Activated T-helper 1 cell treated with anti-CD3 and anti-CD28 coated beads, Interleukin-12 subunit alpha, Interleukin-12 subunit beta, Interleukin-2, Interleukin-4 antibody, amounts not matched to agents 30 ng/mL and 10 ng/mL and 1 ng/mL, durations not matched to agents 14 hours and 24 hours and 36 hours (primary cell): ENCODE measurements at places on chromosomes 2 and 18. TPM values are rescaled to one million over a fixed set of nuclear protein-coding genes. Genes with fewer than 3 reads are reported as not detected.

GRCh38 chr2:96971926-96972444, 14.4 kb downstream of the FAM178B start:
- no peak overlapping the region for H3K27ac ChIP-seq
- H3K4me1 ChIP-seq, result peaks cover 33% of the 10 kb centered on the region
- peaks cover 1% of the 10 kb centered on the region for H3K27me3 ChIP-seq
- no peak overlapping the region for H3K4me3 ChIP-seq
- no peaks in the 10 kb centered on the region for H3K36me3 ChIP-seq

DNA sequence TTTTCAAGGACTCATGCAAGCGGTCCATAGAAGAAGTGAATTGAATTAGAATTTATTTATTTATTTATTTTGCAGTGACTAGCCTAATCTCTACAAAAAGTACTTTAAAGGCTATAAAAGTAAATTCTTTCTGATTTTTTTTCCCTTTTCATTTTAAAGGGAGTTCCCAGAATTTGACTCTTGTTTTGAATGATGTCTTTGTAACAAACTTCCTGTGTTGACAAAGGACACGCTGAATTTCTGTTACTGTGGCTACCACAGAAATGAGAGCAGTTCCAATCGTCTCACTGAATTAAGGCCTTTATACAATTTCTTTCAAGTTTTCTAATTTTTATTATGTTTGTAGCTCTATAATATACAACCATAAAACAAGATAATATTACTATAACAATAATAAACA, 46.3 kb upstream of the LPIN2 start:
- H3K27me3 ChIP-seq, result no peaks in the 10 kb centered on the region
- peak; percentile 32 for DNase-seq
- H3K36me3 ChIP-seq, result peaks cover 5% of the 10 kb centered on the region
- H3K4me3 ChIP-seq, result no peak overlapping the region

DNA sequence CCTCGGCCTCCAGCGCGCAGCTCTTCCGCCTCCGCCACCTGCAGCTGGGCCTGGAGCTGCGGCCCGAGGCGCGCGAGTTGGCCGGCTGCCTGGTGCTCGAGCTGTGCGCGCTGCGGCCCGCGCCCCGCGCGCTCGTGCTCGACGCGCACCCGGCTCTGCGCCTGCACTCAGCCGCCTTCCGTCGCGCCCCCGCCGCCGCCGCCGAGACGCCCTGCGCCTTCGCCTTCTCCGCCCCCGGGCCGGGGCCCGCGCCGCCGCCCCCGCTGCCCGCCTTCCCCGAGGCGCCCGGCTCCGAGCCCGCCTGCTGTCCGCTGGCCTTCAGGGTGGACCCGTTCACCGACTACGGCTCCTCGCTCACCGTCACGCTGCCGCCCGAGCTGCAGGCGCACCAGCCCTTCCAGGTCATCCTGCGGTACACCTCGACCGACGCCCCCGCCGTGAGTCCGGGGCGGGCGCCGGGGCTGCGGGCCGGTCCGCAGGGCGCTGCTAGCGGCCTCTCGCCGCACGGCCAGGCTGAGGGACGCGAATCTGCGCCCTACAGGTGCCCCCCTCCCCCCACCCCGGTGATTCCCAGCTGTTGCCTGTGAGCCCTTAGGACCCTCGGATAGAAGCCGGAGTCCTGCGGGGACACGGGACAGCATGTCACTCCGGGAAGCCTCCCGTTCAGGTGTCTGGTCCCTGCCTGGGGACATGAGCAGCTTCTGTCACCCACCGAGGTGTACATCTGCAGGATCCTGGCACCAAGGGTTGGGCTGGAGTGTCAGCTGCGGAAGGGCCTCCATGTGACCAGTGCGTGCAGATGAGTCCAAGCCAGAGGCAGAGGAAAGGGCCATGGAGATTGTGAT, 616 bp downstream of the RNPEPL1 start:
- H3K4me1 ChIP-seq, result peaks cover 59% of the 10 kb centered on the region
- H3K36me3 ChIP-seq, result peaks cover 16% of the 10 kb centered on the region
- no peaks in the 10 kb centered on the region for H3K27me3 ChIP-seq

The LRATD1 gene
- total RNA-seq, result not detected in 2 replicates

The CCNYL1 gene
- total RNA-seq, result 6.8 and 8.7 TPM in 2 replicates

- no peak for DNase-seq
- H3K4me1 ChIP-seq, result peaks cover 10% of the 10 kb centered on the region
- H3K27me3 ChIP-seq, result peaks cover 4% of the 10 kb centered on the region
These were observed 92.3 kb downstream of the DIS3L2 start for GRCh38 chr2:232053777-232054176.
